Nephron progenitor cell (in vitro differentiated cells): ENCODE measurements at places on chromosomes 3 and 15.

DNA sequence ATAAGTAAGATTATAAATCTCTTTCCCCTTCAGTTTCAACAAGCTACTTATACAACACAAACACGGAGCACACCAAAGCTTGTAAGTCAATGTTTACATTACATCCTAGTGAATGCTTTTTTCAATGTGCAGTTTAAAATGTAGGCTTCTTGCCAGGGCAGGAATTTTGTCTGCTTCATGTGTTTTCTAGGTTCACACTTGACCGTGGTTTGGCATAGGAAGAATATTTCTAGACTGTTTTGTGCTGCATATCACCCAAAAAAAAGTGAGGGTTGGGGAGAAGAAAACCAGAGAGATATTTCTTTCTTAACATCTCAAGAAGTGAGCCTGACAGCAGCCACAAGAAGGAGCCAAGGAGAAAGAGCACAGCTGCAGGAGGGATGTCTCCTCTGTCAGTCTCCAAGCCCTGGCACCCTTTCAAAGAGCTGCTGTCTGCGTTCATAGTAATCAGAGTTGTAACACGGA, 255.8 kb downstream of the MEIS2 start:
- DNase-seq = no peak

DNA sequence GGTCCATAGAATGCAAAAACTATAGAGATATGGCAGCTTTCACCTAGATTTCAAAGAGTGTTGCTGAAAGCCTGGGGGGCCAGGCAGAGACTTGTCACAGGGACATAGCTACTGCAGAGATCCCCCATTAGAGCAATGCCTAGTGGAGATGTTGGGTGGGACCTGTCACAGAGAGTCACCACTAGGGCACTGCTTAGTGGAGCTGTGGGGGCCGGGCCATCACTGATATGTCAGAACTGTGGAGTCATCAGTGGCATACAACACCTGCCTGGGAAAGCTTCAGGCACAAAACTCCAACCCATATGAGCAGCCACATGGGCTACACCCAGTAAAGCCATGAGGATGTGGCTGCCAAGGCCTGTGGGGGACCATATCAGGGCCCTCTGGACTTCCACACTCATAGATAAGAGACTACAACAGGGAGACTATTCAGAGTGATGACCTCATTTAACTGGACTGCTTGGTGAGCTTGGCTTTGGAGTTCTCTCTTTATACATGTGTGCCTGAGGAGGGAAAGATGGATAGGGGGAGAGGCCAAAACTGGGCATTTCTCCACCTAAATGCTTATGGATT, 176.3 kb downstream of the ZNF621 start:
- no peak for DNase-seq

- no peak for DNase-seq
Observed at GRCh38 chr3:30657914-30658313, 51.5 kb downstream of the TGFBR2 start.

DNA sequence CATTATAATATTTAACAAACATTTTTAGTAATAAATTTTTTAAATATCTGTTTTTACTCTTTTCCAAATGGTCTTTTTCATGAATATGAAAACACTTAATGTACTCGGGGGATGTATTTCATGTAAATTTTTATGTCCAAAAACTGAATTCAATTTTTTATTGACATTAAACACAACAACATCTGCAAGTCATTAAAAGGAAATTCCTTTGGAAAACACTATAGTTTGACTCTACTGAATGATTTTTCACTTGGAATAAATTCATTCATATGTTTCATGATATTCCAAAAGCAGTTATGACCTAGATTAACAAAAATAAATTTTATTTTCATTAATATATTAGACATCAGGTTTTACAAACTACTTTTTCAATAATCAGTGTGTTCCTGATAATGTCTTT, 239.8 kb upstream of the AGTR1 start:
- DNase-seq = no peak

DNA sequence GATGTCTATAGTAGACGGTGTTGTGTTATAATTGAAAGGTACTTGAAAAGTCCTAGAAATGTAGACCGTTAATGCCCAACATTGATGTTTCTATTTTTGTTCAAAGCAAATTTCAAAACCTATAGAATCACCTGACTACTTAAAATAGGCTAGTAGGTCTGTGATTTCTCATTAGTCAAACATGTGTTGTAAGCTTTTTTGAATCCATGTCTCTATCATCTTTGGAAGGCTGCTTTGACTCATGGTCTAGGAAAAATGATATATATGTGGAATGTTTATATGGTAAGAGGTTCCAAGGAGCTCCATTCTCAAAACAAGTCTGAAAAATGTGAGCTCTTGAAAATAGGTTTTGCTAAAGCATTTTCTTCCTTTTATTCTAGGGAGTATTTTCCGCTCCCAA, 375.3 kb downstream of the LPP start:
- no peak for DNase-seq

- no peak for DNase-seq
Observed at GRCh38 chr15:48062148-48062872, 58.5 kb upstream of the SLC24A5 start.

DNA sequence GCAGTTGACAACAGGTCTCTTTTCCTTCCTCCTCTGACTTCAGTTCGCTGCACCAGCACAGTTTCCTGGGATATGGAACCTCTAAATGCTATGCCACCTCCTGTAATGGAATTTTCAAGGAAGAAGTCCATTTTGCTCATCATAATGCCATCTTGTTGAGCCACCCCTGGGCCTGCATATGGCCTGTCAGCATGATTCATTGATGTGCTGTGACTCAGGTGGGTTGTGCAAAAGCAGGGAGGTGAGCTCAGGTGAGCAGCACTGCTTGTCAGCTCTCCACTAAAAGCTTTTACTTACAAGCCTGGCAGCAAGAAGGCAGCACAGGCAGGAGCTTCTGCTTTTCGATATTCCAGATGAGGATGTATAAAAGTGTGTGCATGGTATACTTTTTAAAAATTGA, 247.1 kb upstream of the LMCD1 start:
- DNase-seq = no peak

GRCh38 chr3:149411583-149411982, 34.1 kb upstream of the TM4SF1 start:
- DNase-seq = no peak

DNA sequence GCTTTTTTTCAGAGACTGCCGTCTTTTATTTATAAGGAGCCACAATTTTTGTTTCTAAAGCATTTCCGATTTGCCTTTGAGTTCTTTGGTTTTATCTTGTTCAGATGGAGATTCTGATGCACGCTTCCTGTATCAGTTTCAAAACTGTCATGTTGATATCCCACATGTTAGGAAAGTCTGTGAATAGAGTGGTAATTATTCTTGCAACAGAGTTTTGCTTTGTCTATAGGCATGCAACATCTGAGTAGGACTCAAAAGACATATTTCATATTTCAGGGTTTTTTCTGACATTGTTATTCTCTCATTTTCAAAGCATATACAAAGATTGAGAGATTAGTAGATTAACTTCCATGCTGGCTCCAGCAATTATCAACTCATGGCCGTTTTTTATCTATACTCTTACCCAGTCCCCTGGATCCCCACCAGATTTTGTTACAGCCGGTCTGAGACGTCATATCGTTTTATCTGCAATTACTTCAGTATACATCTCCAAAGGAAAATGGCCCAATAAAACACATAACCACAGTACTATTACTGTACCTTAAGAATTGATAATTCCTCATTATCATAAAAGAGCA, 22.4 kb downstream of the PAQR5 start:
- no peak for DNase-seq

DNA sequence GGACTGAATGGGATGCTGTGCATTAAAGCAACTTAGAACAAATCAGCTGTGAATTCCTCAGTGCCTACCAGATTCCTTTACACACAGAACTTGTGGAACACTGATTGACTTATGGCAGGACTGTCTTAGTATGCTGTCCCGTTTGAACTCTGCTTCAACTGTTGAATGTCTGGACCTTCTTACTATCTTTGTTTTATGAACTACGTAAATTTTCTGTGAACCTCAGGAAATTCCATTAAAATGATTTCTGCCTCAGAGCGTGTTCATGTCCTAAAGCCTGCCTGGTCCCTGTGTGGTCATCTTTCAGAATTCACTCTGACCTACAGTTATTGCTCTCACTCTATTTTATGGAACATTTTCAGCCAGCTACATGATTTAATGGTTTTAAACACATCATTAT, 29.4 kb upstream of the FBN1 start:
- no peak for DNase-seq

DNA sequence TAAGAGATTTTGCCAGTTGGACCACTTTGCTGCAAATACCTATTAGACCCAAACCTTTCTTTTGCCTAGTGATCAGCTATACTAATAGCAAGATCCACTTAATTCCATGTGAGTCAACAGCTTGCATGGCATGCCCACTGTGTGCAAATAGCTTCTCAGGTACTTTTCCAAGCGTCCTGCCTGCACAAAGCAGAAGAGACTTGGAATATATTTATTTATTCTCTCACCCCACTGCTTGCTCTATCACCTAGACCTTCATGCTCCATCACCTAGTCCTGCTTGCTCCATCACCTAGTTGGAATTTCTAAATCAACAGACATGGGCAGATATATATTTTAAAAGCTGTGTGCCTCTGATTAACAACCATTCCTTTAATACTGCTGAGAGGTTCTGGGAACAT, 47.6 kb downstream of the MBNL1 start:
- DNase-seq = no peak

DNA sequence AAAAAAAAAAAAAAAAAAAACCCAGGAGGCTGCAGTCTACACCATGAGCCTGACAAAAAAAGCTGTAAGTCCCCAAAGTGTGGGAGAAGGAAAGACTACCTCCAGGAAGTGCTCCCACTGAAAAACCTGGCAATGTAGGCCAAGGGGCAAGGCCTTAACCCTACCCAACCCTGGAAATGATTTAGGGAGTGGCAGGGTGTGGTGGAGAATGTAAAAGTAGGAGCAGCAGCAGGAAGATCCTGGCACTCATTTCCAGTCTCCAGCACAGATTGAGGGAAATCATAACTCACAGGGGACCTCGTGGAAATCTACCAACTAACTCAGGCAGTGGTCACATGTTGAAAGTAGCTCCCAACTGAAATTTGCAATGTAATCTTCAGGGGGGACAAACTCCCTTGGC, 839.5 kb downstream of the EPHA3 start:
- no peak for DNase-seq

DNA sequence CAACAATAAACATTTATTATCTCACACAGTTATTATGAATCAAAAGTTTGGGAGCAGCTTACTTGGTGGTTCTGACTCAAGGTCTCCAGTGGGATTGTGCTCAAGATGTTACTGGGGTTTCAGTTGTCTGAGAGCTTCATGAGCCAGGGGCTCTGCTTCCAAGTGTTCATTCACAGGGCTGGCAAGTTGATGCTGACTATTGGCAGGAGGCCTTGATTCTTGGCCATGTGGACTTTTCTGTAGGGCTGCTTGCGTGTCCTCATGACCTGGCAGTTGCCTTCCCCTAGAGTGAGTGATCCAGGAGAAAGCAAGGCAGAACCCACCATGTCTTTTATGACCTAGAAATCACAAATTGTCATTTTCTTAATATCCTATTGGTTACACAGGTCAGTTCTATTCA, 87.2 kb upstream of the TNFAIP8L3 start:
- DNase-seq = no peak

- DNase-seq = no peak
Observed at GRCh38 chr3:184234671-184235380, 5.4 kb downstream of the VWA5B2 start.
